Glutamatergic neuron (in vitro differentiated cells): ENCODE measurements at places on chromosomes 3 and 15. TPM values are rescaled to one million over a fixed set of nuclear protein-coding genes. Genes with fewer than 3 reads are reported as not detected.

GRCh38 chr3:37243820-37244748 is 69.7 kb upstream of the LRRFIP2 start:
- peak; percentile 65 for DNase-seq

DNA sequence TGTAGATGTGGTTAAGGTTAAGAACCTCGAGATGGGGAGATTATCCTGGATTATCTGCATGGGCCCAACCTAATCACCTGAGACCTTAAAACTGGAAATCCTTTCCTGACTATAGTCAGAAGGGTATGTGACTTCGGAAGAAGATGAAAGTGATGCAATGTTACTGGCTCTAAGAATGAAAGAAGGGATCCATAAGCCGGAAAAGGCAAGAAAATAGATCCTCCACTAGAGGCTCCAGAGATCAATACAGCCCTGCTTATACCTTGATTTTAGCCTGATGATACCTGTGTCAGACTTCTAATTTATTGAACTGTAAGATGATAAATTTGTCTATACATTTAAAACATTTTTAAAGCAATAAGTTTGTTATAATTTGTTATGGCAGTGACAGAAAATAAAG is 21.5 kb upstream of the GASK1A start:
- no peak for DNase-seq

GRCh38 chr3:21729888-21730459 is 21.0 kb downstream of the ZNF385D start:
- DNase-seq = no peak

- no peak for DNase-seq
Observed at GRCh38 chr3:126394977-126395321, 240 bp downstream of the CFAP100 start.

- no peak for DNase-seq
Observed at GRCh38 chr3:59802045-59802444, 752.2 kb upstream of the CFAP20DC start.

- peak; percentile 49 for DNase-seq
Observed at GRCh38 chr3:193744822-193745684, 152.0 kb downstream of the OPA1 start.

GRCh38 chr15:56832125-56832524 is 86.3 kb upstream of the TCF12 start:
- no peak for DNase-seq

DNA sequence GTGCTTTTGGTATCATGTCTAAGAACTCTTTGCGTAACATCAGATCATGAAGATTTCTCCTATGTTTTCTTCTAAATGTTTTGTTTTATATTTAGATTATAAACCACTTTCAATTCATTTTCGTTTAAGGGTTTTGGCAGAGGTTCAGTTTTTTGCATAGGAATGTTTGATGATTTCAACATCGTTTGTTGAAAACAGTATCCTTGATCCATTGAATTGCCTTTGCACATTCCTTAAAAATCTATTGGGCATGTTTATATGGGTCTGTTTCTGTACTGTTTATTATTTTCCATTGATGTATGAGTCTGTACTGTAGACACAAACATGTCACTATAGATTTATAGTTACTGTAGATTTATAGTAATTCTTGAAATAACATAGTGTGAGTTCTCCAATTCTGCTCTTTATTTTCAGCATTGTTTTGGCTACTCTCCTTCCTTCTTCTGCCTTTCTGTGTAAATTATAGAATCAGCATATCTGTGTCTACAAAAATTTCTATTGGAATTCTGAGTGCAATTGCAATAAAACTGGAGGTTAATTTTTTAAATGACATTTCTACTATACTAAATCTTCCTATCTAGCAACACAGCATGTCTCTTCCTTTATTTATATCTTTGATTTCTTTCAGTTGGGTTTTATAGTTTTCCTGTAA is 374.0 kb downstream of the SV2B start:
- DNase-seq = no peak

- DNase-seq = no peak
Observed at GRCh38 chr15:83082730-83083386, 15.8 kb upstream of the BTBD1 start.

GRCh38 chr3:41792806-41793205 is 169.1 kb downstream of the ULK4 start:
- DNase-seq = no peak

DNA sequence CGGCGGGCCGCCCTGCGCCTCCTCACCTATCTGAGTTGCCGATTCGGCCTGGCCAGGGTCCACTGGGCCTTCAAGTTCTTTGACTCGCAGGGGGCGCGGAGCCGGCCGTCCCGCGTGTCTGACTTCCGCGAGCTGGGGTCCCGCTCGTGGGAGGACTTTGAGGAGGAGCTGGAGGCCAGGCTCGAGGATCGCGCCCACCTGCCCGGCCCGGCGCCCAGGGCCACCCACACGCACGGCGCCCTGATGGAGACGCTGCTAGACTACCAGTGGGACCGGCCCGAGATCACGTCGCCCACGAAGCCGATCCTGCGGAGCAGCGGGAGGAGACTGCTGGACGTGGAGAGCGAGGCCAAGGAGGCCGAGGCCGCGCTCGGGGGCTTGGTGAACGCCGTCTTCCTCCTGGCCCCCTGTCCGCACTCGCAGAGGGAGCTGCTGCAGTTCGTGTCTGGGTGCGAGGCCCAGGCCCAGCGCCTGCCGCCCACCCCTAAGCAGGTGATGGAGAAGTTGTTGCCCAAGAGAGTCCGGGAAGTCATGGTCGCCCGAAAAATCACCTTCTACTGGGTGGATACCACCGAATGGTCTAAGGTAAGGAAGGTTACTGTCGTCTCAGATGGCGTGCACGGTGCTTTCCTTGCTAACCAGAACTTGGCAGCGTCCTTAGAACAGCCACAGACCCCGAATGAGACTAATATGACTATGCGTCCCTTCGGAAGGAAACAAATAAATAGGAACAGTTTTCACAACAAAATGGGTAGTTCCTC is 567 bp downstream of the TICRR start:
- peak; percentile 41 for DNase-seq

DNA sequence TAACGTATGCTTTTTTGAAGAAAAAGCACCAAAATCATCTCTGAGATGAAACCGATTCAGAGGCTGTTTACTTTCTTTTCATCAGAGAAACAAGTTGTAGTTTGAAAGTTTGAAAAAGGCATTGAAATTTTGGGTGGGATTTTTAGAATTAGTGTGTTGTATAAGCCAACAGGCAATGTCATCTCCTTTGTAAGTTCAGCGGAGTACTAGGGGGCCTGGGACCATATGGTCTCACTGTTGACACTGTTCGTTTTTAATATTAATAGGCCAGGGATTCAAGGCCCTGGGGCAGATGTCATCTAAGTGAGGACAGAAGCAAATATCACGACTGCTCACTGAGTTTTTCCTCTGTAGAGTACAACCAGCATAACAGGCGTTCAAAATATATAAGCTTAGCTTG is 256.2 kb upstream of the RARB start:
- DNase-seq = no peak

- no peak for DNase-seq
Observed at GRCh38 chr3:51720292-51721061, 13.6 kb downstream of the GRM2 start.

- DNase-seq = peak; percentile 82
Observed at GRCh38 chr15:82985688-82986441, at the start of gene RAMAC. Gene RAMAC (plus strand): TSS chr15:82986210. CDS start chr15:82989019, 2,809 bp downstream.

DNA sequence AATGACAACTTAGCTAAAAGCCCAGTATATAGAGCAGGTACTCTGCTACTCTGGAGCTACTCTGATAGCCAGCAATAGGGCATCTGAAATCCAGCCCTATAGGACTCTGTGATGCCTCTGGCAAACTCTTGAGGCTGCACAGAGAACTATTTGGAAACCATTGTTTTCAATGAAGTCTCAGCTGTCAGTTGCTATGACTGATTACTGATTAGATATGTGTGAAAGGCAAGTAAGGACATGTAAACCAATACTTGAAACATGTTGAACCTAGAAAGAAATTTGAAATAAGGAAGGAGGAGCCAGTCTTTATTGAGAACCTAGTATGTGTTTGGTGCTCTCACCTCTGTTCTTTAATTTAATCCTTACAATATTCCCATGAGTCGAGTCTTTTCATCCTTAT is 40.2 kb upstream of the CRTC3 start:
- no peak for DNase-seq

- DNase-seq = no peak
Observed at GRCh38 chr15:45307230-45307924, 55.3 kb downstream of the SLC28A2 start.

DNA sequence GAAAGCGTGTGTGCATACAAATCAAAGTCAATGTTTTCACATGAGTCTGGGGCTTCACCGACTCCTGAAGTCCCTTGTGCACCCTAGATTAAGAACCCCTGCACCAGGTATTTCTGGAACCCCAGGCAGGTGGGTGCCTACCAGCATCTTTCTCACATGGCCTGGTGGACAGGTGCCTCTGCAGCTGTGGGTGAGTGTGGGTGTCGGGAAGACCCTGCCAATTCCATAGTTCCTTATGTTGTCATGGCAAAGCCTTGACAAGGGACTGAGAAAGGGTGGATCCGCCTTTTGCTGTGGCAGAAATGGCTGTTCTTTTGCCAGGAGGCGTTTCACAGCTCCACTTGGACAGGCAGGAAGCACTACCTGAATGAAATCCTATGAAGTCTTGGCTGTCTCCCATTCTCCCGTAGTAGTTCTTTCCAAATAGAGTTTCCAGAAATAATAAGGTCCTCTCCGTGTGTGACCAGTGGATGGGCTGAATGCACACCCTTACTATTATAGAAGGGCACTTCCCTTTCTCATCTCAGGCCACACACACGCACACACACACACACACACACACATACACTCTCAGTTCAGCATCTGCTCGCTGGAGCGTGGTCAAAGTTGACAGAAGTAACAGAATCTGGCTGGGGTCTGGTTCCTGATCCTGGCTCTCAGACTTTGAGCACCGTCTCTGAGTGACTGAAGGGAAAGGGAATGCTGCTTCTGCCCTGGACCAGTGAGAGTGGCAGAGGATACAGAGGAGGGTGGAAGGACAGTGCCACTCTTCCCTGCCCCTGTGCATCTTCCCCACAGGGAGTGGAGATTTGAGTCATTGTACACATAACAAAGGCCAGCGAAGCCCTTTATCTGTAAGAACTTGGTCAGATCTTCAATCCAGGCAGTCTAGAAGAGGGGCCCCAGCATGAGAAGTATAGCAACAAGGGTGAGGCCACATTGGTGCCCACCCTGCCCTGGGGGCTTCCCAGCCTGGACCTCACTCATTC is 38.7 kb downstream of the PDIA5 start:
- no peak for DNase-seq

DNA sequence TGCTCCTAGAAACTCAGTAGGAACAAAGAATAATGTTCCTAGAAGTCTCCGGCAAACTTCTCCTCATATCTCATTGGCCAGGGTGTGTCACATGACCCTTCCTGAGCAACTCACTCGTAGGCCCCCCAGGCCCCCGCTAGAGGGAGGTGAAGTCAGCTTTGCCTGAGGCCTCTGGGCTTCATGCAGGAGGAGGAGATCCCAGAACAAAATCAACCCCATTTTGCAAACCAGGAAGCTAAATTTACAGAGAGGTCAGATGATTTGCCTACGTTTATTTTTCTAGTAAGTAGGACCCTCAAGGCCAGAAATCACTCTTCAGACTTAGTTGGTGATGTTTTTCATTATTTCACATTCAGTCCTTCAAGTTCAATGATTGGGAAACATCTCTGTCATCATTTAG is 99.1 kb downstream of the SSR3 start:
- no peak for DNase-seq

DNA sequence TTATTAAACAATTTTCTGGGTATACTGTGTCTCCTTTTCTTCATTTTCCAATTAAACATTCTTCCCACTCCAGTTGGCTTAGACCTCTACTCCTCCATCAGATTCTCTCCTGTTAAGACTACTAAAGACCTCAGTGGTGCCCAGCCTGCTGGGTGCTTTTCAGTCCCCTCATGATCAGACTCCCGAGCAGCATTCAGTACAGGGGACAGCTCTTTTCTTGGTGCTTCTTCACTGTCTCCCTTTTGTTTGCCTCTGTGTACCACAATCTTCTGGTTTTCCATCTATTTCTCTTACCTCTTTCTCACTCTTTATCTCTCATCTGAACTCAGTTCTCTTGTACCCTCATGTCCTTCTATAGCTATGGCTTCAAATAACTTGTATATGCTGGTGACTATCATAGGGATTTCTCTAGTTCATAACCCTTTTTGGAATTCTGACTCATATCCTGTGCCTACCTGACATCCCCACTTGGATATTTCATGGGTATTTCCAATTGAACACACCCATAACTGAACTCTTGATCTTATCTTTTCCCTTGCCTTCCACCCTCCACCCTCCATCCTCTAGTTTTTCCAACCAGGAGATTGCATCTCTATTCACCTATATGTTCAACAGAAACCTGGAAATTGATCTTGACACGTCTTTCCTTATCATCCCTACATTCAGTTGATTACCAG is 55.6 kb upstream of the ABHD10 start:
- no peak for DNase-seq

DNA sequence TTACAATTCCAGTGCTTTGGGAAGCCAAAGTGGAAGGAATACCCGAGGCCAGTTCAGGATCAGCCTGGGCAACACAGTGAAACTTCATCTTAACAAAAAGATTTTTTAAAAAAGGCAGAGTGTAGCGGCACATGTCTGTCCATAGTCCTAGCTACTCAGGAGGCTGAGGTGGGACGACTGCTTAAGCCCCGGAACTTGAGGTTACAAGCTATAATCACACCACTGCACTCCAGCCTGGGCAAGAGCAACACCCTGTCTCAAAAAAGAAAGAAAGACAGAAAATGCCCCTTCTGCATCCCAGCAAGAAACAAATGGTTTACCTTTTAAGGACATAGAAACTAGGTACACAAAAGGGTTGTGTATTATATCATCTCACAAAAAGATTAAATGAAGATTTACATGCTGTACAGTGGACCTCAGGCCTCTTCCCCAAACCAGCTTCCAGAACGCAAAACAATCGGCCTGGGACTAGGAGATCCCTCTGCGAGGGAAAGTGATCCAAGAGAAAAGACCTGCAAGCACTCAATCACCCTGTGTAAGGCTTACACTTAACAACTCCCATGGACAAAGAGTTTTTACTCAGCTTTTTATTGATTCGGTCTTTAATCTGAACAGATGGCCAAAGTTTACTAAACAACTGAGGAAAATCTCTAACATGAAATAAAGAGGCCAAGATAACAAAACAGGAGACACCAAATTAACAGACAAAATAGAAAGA is 21.2 kb downstream of the TFDP2 start:
- DNase-seq = no peak

GRCh38 chr3:184008161-184008560 is 9.5 kb downstream of the ABCC5 start:
- DNase-seq = no peak

PPP1R14D gene
- total RNA-seq = not detected

CLDN18 gene
- not detected for total RNA-seq

ADAMTS17 gene
- 6.8 TPM for total RNA-seq

DUOXA2 gene
- not detected for total RNA-seq

ZCWPW2 gene
- total RNA-seq = 0.49 TPM

ACAD11 gene
- 9.4 TPM for total RNA-seq

CCR1 gene
- not detected for total RNA-seq

SLC7A14 gene
- 6.2 TPM for total RNA-seq

LRRK1 gene
- 1.5 TPM for total RNA-seq

SUCNR1 gene
- not detected for total RNA-seq

TGM4 gene
- not detected for total RNA-seq

CD276 gene
- 192 TPM for total RNA-seq

CILP gene
- 0.12 TPM for total RNA-seq
